ENCODE measurements at places on chromosomes 3 and 15.

DNA sequence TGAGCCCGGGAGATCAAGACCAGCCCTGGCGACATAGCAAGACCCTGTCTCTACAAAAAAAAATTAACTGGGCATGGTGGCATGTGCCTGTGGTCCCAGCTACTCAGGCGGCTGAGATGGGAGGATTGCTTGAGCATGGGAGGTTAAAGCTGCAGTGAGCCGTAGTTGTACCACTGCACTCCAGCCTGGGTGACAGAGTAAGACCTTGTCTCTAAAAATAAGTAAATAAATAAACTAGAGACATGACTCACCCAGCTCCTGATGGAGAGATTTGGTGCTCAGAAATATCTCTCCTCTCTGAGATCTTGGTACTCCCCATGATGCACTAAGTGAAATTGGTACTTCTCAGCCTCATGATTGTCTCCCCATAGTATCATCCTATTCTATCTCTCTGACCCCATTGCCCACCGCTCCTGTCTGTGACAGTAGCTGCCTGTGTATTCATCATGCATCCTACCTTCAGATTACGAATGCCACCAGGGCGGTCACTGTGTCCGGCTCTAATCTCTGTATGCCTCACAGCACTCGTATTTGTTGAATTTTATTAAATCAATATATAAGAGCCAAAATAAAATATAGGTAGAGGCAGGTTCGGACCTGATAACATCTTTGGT, 50.9 kb downstream of the ABHD2 start:
- no peak for DNase-seq

GRCh38 chr3:168156479-168156878, 60.8 kb upstream of the GOLIM4 start:
- DNase-seq = no peak

DNA sequence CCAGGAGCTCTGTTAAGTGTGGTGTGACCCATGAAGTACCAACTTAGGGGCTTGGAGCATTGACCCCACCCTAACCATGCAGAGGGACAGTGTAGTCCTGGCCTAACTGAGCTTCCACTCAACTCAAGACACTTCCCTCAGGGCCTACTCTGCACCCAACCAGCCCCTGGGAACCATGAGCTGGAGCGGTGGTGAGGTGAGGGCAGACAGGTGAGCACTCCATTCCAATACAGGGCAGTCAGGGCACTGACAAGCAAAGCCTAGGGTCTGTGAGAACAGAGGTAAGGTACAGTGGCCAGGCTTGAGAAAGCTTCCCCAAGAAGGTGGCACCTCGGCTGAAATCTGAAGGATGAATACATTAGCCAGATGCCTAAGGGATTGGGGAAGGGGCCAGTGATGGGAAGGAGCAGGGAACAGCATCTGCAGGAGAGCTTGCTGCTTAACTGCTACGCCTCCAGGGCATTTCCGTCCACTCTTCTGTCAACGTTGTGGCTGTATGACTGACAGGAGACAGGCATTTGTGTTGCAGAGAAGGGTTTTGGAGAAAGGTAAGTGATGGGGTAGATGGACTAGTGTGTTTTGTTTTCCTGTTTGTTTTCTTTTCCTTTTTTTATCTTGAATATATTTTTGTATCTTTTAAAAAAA, 243.5 kb upstream of the TRIM42 start:
- DNase-seq = no peak

GRCh38 chr3:32392536-32393302, 1.1 kb downstream of the CMTM7 start:
- DNase-seq = peak; percentile 16

DNA sequence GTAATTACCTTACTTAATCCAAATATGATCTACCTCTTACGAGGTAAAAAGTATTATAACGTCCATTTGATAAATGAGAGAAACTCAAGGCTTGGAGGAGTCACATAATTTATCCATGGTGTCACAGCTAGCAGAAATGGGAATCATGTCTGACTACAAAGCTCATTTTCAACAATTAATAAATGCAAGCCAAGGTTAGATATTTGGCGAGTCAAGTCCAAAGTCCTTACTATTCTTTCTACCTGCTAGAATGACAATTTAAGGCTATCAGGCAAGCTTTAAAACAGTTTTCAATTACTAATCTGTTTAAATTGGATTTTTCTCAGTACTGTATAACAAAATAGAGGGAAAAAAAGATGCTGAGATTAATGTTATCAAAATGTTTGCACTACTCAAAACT, 68.6 kb downstream of the DLG1 start:
- no peak for DNase-seq

DNA sequence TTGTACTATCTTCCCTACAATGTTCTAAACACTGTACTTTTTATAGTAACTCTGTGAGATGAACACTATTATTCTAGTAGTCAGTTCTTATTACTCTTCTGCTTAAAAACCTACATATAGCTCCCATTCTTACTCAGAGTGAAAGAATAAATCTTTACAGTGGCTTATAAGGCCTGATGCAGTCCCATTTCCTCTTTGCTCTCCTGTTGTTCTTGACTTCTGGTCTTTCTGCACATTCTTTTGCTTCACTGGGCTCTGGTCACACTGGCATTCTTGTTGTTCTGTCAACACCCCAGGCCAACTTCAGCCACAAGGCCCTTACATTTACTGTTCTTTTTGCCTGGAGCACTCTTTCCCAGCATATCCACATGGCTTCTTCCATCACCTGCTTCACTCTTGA, 58.2 kb upstream of the TP63 start:
- no peak for DNase-seq

DNA sequence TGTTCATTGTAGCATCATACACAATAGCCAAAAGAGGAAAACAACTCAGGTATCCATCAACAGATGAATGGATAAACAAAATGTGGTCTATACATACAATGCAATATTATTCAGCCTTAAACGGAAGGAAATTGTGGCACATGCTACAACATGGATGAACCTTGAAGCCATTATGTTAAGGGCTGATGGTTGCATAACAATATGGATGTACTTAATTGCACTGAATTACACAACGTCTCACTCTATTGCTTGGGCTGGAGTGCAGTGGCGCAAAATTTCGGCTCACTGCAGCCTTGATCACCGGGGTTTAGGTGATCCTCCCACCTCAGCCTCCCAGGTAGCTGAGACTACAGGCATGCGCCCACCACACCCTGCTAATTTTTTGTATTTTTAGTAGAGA, 7.0 kb upstream of the TMEM62 start:
- DNase-seq = no peak

DNA sequence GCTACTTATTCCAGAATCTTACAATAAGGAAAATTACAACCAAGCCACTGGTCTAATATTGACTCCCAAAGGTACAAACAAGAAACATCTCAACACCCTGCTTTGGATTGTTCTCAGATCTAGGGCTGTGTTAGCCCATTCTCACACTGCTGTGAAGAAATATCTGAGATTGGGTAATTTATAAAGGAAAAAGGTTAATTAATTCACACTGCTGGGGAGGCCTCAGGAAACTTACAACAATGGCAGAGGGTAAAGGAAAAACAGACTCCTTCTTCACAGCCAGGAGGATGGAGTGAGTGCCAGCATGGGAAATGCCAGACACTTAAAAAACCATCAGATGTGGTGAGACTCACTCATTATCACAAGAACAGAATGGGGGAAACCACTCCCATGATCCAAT, 208.3 kb downstream of the ULK4 start:
- no peak for DNase-seq

Data from activated CD4-positive, alpha-beta T cell treated with anti-CD3 and anti-CD28 coated beads, Interleukin-2, amount 10 ng/mL, durations not matched to agents 7 days and 5 days (primary cell).